ENCODE measurements at places on chromosomes 4 and X.

GRCh38 chr4:76984127-76984526 is 34.6 kb downstream of the SEPTIN11 start:
- no peak for DNase-seq

GRCh38 chr4:69473699-69474098 is 22.0 kb downstream of the UGT2B4 start:
- no peak for DNase-seq

DNA sequence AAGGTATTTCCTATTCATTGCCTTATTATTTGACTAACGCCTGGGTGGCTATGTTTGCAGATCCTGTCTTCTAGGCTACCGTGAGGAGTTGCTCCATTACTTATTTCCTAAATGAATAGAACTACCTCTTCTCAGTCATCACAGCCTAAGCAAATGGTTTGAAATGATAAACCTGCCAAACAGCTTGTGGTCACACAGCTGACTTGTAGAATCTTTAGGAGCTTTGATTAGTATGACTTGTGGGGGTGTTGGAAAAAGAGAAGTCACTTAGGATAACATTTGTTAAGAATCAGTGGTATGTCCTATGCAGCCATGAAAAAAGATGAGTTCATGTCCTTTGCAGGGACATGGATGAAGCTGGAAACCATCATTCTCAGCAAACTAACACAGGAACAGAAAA is 169.3 kb downstream of the PPARGC1A start:
- peak; percentile 24 for DNase-seq

GRCh38 chrX:136061286-136061685 is 76.1 kb downstream of the SLC9A6 start:
- no peak for DNase-seq

GRCh38 chrX:154486052-154486395 is 391 bp downstream of the UBL4A start:
- DNase-seq, result no peak

DNA sequence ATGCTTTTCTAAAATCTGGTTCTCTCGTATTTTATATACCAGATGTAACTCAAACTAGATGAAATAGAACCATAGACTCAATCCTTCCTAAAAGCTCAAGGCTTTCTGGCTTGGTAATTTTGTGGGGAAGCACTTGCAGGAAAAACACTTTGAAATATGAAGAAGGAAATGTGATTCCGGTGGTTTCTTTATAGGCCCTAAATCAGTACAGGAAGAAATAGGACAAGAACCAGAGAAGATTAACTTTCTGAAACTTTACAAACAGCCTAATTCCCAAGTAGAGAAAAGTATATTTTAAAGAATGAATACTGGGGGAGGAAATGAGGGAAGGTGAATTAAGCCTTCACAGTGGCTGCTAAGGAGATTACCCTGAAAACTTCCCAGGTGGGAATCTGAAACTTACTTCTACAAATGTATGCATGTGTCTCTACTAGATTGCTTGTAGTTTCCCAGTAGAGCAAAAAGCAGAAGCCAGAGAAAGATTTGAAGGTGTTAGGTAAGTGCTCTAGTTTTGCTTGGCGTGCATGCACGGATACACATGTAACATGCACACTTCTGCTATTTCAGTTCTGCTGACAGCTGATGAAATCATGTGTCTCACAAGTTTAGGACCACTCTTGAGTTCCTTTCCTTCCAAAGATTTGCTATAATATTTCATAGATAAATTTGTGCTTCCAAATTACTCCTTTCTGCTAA is 92.1 kb downstream of the AFF1 start:
- no peak for DNase-seq

DNA sequence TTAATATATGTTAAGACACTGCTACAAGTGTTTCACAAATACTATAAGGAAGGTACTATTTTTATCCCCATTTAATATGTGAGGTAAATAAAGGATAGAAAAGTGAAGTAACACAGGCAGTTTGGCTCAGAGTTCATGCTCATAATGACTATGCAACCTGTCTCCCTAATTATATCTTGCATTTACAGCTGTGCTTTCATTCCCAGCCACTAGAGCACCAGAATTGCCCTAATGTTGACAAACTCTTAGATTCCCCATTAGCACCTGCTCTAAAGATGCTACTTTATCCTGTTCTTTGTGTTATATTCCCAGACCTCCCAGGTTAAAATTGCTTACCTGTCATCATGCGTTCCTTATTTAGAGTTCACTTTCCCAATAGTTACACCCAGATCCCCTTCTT is 833.6 kb downstream of the CCSER1 start:
- DNase-seq, result no peak

GRCh38 chr4:17511051-17511450 is 839 bp downstream of the QDPR start:
- no peak for DNase-seq

DNA sequence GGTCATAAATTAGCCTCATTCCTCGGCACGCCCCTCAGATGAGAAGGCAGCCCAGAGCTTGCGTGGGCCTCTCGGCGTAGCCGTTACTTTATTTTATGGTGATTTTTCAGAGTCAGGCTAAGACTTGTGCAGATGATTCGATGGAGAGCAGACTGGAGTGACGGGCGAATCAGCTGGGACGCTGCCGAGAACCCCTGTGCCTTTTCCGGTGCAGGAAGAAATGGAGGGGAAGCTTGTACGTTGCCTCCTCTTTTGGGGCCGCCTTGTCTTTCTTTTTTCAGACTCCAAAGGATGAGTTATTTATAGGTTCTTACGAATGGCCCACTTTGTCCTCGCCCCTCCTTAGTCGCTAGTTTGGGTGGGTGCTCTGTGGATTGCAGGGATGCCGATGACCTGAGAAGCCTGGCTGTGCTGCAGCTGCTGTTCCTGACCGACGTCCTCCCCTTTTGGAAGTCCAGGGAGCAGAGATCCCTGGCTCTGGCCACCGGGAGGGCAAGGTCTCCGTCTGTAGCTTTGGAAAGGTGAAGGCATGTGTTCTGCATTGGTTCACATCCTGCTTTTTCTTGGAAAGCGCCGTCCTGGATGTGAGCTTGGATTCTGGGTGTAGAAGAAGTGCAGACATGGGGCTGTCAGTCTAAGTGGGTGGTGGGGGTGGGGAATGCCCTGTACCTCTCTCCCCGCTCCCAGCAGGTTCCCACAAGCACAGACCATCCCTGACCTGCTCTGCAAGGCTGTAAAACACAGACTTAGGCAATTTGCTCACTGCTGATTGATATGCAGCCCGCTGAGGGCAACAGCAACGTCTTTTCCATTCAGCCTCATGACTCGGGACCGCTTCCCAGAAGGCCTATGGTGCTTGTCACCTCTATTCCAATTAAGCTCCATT is 9.3 kb downstream of the SORCS2 start:
- no peak for DNase-seq

GRCh38 chrX:73615022-73615421 is 52.0 kb downstream of the CHIC1 start:
- no peak for DNase-seq

DNA sequence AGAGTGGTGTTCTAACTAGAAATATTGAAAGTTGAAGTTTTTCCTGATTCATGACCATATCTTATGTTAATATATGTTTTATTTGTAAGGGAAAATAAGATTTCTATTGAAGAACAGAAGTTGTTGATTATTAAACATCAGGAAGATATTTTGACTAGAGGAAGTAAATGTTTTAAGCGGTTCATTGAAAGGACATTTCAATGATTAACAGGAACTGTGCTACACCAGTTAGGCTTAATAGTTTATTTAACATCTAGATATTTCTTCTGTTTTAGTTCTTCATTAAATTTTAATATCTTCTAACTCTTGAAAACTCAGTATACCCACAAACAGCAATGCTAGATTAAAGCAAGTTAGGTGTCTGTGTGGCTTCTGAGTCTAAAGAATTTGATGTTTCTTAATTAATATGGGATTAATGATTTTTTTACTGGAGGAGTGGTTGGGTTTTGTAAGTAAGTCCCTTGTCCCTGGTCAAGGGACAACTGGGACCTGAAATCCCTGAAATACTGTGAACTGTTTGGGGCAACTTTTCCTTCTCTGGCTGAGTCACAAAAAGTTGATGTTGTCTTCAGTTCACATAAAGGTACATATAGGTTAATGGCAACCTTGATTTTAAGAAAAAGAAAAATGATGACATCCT is 42.9 kb upstream of the CYP4V2 start:
- DNase-seq, result no peak

GRCh38 chr4:148445071-148445859 is 3.1 kb upstream of the NR3C2 start:
- DNase-seq, result no peak

DNA sequence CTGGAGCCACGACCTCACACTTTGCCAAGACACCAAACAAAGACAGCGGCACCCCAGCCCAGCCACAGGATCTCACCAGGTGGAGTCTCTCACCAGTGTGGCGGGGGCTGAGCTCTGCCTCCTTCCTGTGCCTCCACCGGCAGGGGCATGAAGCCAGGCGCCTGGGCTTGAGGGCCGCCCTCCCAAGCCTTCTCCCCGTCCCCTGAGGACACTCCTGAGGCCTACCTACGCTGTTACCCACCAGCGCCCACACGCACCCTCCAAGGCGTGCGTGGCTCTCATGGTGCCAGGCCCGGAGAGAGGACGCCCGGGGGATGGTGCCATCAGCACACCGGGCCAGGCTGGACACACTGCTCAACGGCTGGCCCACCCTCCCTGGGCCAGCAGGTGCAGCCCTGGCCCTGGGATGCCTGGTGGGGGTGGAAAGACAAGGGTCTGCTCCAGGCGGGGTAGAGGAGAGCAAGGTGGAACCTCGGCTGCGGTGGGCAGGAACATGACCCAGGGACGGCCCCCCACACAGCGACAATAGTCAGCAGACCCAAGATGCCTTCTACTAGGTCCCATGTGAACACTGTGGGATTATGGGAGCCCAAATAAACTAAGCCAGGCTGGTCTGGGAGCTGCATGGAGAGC is 22.1 kb downstream of the NELFA start:
- DNase-seq, result no peak

- no peak for DNase-seq
These were observed 2.8 kb upstream of the PARM1 start for GRCh38 chr4:74930162-74930561.

DNA sequence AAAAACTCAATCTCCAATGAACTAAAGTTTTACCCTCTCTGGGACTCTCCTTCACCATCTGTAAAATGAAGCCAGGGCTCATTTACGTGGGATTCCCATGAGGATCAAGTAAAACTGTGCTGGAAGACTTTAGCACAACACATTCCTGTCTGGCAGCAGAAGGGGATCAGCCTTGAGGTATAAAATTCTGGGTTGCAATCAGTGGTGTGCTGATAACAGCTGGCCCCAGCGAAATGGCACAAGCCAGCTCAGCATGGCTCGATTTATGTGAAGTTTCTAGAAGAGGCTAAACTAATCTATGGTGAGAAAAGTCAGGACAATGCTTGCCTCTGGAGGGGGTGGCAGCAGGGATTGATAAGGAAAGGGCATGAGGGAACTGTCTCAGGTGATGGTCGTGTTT is 28.4 kb downstream of the ZNF630 start:
- DNase-seq, result no peak

DNA sequence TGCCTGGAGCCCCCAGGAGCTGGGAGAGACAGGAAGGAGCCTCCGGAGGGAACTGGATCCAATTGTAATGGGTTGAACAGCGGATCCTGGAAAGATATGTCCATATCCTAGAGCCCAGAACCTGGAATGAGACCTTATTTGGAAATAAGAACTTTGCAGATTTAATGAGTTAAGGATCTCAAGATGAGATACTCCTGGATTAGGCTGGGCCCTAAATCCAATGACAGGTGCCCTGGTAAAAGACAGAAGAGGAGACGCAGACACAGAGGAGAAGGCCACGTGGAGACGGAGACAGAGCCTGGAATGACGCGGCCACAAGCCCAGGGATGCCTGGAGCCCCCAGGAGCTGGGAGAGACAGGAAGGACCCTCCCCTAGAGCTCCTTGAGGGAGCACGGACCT is 34.1 kb downstream of the P2RY8 start:
- no peak for DNase-seq

DNA sequence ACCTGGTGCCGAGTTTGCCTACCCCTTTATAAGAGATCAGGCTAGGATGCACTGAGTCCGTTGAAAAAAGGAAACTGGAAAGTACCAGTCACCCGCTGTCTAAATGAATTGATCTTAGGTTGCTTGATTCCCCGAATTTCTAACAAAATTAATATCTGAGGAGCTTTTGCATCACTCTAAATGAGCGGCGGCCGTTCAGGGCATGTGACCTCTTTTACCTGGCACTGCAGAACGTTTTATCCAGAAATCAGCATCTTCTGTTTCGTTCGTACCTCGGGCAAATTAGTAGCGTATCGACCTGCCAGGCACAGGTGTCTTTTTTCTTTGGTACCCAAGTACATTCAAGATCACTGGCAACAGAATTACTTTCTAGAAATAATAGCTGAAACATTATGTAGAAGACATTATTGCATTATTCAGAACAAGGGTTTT is 876 bp downstream of the KLHL2 start:
- no peak for DNase-seq

DNA sequence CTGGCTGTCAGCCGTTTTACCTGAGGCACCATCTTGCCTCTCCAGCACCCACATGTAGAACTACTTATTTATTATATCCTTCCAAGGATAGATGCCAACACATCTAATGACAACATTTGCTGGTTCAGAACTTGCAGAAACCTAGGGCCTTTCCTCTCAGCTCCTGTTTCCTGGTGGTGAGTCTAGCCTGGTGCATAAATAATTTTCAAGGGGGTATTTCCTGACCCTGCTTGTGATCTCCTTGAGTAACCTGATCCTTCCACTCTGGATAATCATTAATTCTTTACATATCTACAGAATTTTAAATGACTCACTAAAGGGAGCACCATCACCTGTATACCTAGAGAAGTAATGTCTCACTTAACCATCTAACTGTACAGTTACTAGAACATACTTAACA is 153.4 kb downstream of the PPARGC1A start:
- DNase-seq, result no peak

- no peak for DNase-seq
These were observed 94.5 kb upstream of the GC start for GRCh38 chr4:71878376-71878775.

DNA sequence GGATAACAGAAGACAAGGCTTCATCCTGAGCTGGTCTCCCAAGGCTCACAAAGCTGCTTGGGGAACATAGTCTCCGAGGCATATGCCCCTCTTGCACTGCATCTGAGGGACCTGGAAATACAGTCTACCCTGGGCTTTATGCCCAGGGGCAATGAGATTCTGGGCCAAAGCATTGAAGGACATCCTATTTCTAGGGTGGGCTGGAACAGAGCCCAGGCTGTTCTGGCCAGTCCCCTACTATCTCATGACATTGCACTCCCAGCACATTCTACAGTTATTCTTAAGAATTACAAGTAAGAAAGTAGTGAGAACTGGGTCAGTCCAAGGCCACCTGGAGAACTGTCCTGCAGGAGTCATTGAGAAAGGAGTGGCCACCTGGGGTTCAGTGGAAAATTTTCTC is 107.6 kb downstream of the USP46 start:
- DNase-seq, result no peak

Data from fibroblast of skin of left biceps (primary cell).